ENCODE measurements at places on chromosomes 1 and 21.
A peak's percentile ranks its signal among the peaks of the same experiment; 100 is the strongest.

DNA sequence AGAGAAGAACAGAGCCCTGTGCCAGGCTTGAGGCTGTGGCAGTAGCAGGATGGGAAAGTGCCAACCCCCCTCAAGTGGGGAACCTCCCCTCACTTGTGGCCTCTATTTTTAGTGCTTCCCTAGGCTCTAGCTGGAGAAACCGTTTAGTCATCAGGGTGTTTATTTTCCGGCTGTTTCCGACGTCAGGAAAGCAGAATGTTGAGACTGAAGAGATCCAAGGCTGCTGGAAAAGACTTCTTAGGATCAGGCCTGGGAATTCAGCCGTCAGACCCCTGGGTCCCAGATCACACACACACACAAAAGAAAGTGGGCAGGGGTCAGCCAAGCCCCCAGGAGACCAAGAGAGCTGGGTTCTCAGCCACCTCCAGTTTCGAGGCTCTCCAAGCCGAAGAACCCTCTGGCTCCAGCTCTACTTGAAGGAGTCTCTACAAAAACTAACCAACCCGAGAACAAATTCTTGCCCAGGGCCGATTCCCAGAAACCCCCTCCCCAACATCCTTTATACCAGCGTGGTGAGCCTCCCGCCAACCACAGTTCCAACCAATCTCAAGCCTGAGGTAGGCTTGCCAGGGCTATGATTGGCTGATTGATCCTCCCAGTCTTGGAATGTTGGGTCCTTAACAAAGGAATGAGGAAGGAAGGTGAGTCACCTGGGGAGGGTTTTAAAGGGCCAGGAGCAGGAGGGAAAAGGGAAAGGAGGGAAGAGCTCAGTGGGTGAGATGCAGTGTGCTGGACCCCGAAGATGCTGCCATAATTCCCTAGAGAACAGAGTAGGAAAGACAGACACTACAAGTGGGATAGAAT, 2.5 kb upstream of the MEF2D start:
- DNase-seq: no peak

DNA sequence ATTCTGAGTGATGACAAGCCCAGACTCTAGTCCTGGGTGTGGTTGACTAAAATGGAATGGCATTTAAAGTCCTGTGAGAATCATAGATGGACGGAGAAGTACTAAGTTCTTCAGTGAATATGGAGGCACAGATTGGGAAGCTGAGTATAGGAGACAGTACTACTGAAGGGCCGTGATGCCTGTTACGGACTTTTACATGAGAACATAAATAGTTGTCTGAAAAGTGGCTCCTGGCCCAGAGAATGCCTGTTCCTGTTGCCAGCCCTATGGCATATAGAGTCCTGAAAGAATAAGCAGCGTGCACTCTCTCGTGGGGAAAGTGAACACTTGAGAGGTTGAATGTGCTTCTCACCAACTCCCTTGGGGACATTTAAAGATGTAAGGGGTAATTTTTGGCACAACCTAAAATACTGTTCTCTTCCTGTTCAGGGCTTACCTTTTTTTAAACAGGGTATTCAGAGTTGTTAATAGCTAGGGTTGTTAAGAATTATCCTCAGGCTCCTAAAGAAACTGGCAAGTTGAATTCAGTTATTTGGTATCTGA, 20.4 kb downstream of the CCT8 start:
- DNase-seq: no peak

DNA sequence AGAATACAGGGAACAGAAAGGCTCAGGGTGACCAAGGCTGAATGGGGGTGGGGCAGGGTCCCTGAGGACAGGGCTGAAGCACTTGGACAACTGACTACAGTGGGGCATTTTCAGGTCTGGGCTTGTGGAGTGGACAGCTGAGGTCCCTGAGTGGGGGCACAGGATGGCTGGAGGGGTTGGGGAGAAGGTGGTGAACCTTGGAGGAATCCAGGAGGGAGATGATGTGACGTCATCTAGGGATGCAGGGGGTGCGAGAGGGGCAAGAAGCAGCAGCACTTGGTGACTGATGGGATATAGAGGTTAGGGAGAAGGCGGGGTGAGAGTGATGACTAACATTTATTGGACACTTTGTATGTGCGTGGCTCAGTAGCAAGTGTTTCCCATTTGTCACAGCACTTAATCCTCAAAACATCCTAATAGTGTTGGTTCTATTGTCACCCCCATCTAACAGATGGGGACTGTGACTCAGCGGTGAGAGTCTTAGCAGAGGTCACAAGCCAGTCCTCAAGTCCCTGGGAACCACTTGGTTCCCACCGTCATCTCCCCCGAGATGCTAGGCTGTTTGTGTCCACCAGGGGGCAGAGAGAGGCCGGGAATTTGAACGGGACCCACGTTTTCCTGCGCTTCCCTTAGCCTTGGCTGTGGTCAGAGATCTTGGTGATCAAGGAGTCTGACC, 27.9 kb upstream of the BMP8B start:
- peak; percentile 43 for DNase-seq

GRCh38 chr1:37108596-37109188, 74.4 kb upstream of the GRIK3 start:
- no peak for DNase-seq

GRCh38 chr1:78146205-78146771, 100.5 kb downstream of the GIPC2 start:
- no peak for DNase-seq

DNA sequence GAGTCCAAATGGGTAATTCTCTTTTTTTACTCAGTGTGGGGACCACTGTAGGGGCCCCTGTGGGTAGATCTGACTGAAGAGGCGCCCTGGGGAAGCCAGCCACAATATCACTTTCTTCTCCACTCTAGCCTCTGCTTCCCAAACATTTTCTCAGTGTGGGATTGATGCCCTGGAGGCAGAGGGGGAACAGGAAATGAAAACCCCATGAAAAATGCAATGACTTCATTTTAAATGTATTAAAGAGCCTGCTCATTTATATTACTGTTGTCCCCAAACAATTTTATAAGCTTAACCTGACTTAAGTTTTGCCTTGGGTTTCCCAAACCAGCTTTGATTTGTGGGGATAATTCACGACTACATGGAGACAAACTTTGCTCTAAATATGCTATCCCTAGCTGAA, 181.9 kb downstream of the C1orf94 start:
- no peak for DNase-seq

DNA sequence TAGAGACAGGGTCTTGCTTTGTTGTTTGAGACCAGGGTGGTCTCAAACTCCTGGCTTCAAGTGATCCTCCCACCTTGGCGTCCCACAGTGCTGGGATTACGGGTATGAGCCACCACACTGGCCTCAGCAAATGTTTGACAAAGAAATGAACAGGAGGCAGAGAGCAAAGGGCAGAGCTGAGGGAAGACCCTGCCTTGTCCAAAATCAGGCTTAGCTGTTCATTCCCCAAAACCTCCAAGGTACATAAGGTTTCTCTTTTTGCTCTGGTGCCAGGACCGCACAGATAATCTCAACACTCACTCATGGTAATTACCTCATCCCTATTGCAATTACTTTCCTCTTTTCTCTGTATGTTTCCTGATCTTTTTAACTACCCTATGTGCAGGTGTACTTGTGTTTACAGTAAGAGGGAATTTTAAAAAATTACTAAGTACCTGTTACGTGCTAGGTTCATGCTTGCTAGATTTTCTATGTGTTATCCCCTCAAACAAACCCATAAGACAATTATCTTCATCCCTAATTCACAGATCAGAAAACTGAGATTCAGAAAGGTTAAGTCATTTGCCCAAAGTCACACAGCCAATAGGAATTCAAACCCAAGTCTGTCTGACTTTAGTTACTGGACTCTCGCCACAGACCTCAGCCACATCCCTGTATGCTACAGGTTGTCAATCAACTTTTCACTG, 11.5 kb downstream of the ASAP3 start:
- DNase-seq: no peak

DNA sequence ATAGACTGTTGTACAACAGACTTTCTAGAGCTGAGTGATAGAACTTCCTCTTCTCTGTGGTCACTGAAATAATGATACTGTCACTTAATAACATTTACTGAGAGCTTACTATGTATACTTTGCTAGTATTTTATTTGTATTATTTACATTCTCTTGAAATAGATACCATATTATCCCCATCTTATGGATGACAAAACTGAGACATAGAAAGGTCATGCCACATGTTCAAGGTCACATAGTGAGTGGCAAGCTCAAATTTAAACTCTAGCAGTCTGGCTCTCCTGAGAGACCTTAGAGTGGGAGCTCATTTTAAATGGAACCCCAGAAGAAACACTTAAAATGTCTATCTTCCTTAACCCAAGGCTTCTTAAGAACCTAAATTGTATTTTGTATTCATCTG, 266.6 kb upstream of the CAMK1G start:
- no peak for DNase-seq

GRCh38 chr1:244757091-244757939, 78.1 kb upstream of the COX20 start:
- DNase-seq: no peak

DNA sequence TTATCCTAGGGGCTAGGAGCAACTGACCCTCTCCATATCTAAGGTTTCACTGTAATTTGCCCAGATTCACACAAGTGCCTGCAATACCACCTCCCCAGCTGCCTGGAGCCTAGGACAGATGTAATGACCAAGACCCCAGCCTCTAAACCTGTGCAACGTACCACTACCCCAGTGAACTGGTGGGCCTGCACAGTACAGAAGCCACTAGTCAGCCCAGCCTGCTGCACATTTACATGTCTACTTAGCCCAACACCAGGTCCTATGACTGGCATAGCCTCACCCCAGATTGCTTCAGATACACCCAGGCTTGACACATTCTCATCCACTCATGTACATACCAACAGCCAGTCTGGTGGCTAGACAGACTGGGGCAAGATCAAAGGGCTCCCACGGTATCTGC, 1336.6 kb downstream of the BRINP3 start:
- DNase-seq: no peak

DNA sequence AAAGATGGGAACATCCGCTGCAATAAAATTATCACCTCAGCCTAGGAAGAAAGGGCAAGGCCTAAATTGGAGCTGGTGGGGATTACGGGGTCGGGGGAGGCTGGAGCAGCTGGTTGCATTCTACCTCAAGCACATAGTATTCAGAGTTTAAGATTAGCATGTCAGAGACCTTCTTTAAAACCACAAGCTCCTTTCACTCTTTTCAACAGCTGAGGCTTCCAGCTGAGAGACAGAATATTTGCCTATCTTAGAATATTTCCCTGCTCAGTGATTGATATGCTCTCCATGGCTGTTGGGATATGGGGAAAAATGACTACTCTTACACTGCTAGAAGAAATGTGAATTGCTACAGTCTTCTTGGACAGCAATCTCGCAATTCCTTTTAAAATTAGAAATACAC, 248.6 kb downstream of the TBX15 start:
- no peak for DNase-seq

- no peak for DNase-seq
These were observed 185.3 kb downstream of the RERE start for GRCh38 chr1:8632102-8632501.

DNA sequence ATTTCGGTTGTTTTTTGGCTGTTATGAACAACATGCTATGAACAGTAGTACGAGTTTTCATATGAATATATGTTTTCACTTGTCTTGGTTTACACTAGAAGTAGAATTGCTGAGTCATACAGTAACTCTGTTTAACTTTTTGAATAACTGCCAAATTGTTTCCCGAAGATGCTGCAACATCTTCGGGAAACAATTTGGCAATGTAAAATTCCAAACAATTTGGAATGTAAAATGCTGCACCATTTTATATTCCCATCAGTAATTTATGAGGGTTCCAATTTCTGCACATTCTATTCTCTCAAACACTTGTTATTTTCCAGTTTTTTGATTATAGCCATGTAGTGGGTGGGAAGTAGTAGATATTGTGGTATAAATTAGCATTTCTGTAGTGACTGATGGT, 11.6 kb downstream of the PCBP3 start:
- DNase-seq: no peak

DNA sequence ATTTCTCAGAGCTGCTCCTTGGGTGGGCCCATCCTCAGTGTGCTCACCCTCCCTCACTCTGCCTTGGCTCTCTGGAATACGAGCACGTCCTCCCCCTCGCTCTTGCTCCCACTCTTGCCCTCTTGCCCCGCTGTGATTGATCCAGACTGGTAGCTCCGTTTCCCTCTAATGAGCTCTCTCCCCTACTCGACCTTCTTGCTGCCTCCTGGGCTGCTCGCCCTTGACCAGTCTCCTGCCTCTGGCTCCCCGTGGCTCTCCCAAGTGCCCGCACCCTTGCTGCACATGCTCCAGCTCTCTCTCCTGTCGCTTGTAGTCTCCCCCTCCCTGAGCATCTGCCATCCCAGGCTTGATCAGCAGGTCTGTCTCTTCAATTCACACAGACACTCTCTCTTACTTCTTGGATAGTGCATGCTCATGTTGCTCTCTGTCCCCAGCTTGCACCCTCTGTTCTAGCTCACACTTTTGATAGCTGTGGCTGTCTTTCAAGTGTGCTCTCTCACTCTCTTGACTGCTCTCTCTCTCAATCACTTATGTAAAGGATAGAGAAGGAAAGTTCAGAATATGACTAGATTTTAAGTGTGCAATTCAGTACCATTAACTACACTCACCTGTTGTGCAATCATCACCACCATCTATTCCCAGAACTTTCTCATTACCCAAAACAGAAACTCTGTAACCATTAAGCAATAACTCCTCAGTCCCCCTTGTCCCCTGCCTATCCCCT, 51.1 kb downstream of the PHC2 start:
- DNase-seq: no peak

DNA sequence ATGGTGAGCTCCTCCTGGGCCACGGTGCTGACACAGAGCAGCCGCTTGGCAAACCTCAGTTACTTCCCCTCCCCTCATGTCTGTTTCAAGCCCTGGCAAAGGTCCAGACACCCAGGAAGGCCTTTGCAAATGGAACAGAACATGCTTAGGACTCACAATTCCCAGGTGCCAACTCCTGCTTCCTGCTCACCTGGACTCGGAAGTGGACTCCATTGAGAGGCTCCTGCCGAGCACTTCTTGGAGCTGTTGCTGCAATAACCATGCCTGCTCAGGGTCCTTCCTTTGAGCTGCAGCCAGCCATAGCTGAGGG, 10.7 kb downstream of the DCST2 start:
- DNase-seq: no peak

Measured in activated T-helper 1 cell treated with Interleukin-2 at 50 U/mL for 16 hours (primary cell).